Smooth muscle cell of the brain vasculature (primary cell): ENCODE measurements at places on chromosomes 1 and 21.

GRCh38 chr1:41823471-41823870 is 95.3 kb downstream of the HIVEP3 start:
- DNase-seq = no peak

- DNase-seq = no peak
Observed at GRCh38 chr1:1804301-1804700, 26.0 kb upstream of the NADK start.

- no peak for DNase-seq
Observed at GRCh38 chr1:22636353-22636752, at the start of gene C1QA. TSS of gene C1QA (plus strand) at chr1:22636628. CDS start at chr1:22637617, 989 bp downstream.

GRCh38 chr1:116564426-116564825 is 6.4 kb downstream of the CD58 start:
- DNase-seq = no peak

DNA sequence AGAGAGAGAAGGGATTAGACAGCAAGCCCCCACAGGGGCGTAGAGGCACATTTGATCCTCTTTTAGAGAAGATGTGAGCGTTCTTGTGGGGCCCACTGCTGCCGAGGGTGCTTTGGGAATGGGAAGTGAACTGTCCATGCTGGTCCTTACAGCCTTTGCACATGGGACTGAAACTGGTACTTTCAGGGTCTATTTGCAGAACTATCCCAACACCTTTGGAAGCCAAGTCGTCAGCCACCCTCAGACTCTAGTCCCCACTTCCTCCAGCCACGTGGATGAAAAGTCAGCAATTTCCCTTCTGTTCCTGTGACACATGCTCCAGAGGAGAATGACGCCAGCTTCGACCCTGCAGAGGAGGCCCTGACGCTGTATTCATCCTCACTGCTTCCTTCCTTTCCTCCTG is 2.6 kb upstream of the RAB7B start:
- DNase-seq = no peak

DNA sequence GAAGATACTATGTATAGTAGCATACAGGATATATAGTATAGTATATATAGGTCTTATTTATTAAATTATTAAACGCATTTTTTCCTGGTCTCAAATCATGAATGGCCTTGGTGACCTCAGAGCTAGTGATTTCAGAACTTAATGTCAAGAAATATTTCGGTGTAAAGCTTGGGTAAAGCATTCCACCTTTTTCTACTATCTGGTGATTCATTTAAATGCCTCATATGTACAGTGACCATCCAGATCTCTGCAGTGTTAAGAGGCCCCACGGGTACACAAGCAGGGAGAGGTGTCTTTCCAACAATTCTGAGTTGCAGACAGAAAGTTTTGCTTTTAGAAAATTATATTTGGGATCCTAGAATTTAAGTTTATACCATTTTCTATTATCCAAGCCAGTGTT is 626.5 kb downstream of the PTPRC start:
- no peak for DNase-seq

GRCh38 chr1:117803318-117803717 is 126.1 kb downstream of the GDAP2 start:
- no peak for DNase-seq

GRCh38 chr1:184836141-184836540 is 81.5 kb upstream of the EDEM3 start:
- no peak for DNase-seq

- no peak for DNase-seq
Observed at GRCh38 chr1:8670371-8670818, 147.0 kb downstream of the RERE start.

DNA sequence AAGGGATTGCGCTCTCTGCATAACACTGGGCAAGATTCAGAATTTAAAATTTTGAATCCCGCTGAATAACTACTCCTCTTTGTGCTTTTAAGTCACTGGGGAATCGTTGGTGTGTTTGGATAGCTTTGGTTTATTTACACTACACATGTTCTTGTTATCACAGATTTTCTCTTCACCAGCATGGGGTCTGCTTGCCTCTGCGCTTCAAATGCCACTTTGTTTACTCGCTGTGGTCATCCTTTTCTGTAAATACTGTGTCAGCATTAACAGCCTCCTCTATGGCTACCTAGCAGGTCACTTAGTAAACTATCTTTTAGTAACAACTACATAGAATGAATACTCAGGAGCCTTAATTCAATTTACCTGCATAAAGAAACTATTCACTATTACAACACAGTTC is 14.4 kb upstream of the KCNH1 start:
- DNase-seq = peak; percentile 89

GRCh38 chr1:1132042-1132950 is 16.4 kb upstream of the C1orf159 start:
- no peak for DNase-seq

- DNase-seq = no peak
Observed at GRCh38 chr1:156433602-156434001, 64.6 kb downstream of the RHBG start.

DNA sequence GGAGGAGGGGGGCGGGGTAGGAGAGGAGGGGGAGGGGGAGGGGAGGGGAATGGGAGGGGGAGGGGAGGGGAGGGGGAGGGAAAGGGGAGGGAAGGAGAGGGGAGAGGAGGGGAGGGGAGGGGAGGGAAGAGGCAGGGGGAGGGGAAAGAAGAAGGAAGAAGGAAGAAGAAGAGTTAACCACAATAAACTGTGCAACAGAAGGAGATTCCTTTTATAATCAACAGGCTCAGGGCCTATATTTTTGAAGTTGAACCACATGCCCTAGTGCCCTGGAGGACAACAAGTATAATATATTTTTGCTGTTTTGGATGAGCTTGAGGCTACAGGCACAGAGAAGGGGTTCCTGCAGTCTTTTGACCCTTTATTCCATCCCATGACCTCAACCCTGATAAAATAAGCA is 228.2 kb upstream of the IRF2BP2 start:
- DNase-seq = no peak

DNA sequence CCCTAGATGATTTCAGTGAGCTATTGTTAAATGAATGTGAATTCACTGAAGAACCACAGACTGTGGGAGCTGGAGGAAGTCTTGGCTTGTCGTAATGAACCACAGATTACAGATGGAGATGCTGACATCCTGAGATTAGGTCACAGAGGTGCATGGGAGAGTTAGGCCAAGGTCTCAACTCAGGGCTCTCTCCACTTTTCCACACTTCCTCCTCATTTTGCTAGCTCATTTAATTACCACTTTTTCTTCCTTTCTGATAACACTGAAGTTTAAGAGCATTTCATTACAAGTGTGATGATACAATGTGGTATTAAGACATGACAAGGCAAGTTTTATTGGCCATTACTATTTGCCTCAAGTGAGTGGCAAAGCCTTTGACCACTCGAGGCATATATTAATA is 30.8 kb downstream of the ST6GALNAC3 start:
- DNase-seq = no peak

DNA sequence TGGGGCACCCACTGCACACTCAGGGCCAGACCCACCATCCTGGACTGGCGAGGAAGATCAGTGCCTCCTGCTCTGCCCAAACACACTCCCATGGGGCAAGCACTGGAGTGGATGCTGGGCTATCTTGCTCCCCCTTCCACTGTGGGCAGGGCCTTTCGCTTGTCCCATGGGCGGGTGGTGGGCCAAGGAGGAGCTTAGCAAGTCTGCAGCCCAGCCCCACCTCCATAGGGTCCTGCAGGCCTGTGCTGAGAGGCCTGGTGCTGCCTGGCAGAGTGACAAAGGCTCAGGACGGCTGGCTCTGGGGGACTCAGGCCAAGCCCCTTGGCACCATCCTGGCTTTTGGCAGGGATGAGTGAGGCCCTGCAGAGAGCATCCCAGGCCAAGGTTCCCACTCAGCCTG is 89.4 kb downstream of the PTPRU start:
- no peak for DNase-seq

DNA sequence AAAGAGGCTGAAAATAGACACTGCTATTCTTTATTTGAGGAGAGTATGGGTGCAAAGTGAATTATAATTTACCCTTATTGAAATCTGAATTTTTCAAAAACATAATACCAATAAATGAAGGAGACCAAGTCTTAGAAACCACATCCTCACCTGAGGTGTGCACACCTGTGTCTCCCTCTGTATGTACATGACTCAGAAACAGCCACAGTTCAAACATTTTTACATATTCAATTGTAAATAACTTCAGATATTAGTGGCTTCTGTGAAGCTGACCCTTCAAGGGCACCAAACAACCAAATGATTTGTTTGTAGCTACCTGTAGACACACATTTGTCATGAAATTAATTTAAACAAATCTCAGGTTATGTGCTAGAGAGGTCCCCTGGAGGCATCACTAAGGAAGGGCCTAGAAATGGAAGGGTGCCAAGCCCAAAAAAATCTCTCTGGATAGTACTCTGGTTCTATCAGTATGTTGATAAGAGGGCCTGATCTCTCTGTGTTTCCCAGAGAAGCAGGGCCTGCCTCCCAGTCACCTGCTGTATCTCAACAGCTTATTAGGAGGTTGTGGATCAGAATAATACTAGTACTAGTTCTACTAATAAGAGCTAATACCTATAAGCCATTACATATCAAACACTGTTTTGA is 28.1 kb downstream of the ERI3 start:
- DNase-seq = no peak

DNA sequence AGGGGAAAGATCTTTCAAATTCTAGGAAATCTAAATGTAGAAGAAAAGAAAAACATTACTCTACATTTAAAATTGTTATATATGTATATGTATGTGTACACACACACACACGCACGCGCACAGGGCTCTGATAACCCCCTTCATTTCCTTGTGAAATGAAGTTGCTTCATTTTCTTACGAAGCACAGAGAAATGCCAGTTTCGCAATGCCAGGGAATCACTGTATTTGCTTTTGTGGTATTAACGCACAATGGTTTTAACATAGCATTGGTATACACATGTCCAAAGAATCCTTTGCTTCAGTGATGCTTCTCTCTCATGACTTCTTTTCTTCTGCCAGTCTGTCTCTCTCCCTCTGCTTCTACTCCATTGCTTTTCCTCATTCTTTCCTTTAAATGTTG is 8.4 kb upstream of the DDAH1 start:
- no peak for DNase-seq

- DNase-seq = no peak
Observed at GRCh38 chr1:167460836-167461235, 57.5 kb downstream of the CD247 start.

- no peak for DNase-seq
Observed at GRCh38 chr1:211605603-211606331, 26.8 kb upstream of the SLC30A1 start.

DNA sequence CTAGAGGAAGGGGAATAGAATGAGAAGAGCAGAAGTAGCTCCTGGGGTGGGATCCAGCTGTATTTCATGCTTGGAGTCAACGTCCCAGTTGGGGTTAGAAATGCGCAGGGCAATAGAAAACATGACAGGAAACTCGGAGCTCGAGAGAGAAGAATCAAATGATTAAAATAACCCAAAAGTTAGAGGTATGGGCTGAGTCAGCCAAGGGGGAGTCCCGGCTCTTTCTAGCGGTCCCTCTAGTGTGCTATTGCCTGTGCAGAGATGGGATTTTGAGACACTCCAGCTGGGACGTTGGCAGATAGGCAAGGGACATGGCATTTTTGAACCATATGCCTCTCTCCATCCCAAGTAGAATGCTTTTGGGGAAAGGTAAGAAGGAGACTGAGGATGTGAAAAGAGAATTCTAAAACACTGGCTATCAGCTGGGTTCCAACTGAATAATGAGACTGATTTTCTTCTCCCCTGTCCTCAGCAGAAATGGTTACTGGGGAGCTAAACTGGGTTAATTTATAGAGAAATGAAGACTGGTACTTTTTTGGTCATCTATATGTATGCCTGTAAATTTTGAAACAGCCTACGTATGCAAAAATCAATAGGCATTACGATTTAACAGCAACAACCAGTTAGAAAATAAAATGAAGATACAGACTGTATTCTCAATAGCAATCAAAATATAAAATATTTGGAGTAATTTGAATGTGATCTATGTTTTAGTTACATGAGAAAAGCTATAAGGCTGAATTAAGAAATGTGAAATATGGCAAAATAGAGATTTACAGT is 7.0 kb upstream of the VPS26C start:
- DNase-seq = no peak

DNA sequence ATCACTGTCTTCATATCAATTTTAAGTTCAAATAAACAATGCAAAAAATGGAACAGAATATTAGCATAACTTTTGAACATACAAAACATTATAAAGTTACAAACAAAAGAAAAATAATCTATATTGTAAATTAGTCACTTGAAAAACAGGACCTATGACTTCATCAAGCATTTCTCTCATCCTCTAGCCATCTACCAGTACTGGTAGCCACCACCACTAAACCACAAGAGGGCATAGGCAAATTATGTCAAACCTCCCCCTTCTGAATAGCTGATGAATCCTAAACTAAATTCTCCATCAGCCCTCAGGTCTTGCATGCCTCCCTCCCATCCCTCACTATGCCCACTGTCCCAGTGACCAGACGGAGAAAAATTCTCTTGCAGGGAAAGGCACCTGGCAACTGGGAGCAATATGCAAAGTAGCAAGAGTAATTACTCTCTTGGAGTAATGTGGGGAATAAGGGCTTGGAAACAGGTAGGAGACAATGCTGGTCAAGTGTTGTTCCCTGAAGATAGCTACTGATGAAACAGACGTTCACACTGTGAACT is 37.1 kb downstream of the SSX2IP start:
- DNase-seq = no peak

GRCh38 chr1:187763465-187763864 is 934.7 kb downstream of the PLA2G4A start:
- DNase-seq = no peak

DNA sequence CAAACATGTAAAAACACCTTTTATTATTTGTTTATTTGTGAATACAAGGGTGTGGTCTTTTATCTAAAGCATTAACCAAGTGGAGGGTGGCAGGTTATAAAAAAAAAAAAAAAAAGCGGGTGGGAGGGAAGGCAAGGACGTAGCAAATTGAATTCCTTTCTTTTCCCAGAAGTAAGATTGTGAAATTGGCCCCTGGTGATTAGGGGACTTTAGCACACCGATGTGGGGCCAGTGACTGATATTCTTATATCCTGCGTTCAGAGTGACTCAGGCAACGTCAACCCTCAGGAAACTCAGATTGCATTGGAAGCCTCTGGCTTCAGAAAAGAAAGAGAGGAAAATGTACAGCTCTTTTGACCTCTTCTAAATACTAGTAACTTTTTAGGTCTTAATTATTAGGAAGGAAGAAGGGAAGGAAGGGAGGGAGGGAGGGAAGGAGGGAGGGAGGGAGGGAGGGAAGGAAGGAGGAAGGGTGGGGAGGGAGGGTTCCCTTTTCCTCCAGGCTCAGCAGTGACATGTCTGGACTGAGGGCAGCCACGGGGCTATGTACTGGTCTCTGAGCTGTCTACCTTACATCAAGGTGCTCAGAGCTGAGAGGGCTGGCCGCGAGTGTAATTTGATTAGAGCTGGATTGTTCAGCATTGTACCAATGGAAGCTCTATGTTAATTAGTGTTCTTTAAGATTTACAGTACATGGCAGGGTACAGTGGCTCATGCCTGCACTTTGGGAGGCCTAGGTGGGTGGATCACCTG is 30.2 kb downstream of the EVA1C start:
- DNase-seq = no peak

GRCh38 chr1:109370712-109371340 is 26.9 kb downstream of the SORT1 start:
- peak; percentile 56 for DNase-seq

- no peak for DNase-seq
Observed at GRCh38 chr1:182143825-182144645, 82.5 kb upstream of the ZNF648 start.
